Lower lobe of right lung (tissue), 2 donors: ENCODE measurements at places on chromosomes 6 and 20. TPM values are rescaled to one million over a fixed set of nuclear protein-coding genes. Genes with fewer than 3 reads are reported as not detected.

GRCh38 chr6:167044696-167045095, 45.5 kb downstream of the CEP43 start:
- H3K36me3 ChIP-seq, result peaks cover 11% of the 10 kb centered on the region
- H3K27ac ChIP-seq, result no peak overlapping the region
- no peak overlapping the region for H3K4me3 ChIP-seq
- DNase-seq, result no peak
- peaks cover 5% of the 10 kb centered on the region for H3K4me1 ChIP-seq

The COL12A1 gene
- total RNA-seq, result 36.6 TPM

The ENPP4 gene
- 33.2 TPM for total RNA-seq

DNA sequence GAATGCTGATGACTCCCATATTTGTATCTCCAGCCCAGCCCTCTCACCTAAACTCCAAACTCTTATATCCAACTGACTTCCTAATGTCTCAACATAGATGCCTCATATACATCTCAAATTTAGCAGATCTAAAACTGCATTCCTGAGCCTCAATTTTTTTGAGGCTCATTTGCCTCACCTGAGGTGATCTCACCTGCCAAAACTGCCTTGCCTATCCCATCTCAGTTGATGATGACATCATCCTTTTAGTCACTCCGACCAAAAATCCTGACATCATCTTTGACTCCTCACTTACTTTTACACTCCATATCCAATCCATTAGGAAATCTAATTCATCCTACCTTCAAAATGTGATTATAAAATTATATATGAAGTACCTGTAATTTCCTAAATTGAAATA, 25.6 kb upstream of the SLPI start:
- no peaks in the 10 kb centered on the region for H3K36me3 ChIP-seq
- no peaks in the 10 kb centered on the region for H3K27me3 ChIP-seq
- H3K4me3 ChIP-seq, result no peak overlapping the region
- H3K27ac ChIP-seq, result no peak overlapping the region
- no peak for DNase-seq
- H3K4me1 ChIP-seq, result no peaks in the 10 kb centered on the region

- H3K27me3 ChIP-seq, result peaks cover 97% of the 10 kb centered on the region
- H3K4me3 ChIP-seq, result peak overlapping the region; percentile 33
- peaks cover 21% of the 10 kb centered on the region for H3K4me1 ChIP-seq
- no peak for DNase-seq
- no peak overlapping the region for H3K27ac ChIP-seq
Observed at GRCh38 chr6:108157981-108158525, 7.8 kb upstream of the NR2E1 start.

DNA sequence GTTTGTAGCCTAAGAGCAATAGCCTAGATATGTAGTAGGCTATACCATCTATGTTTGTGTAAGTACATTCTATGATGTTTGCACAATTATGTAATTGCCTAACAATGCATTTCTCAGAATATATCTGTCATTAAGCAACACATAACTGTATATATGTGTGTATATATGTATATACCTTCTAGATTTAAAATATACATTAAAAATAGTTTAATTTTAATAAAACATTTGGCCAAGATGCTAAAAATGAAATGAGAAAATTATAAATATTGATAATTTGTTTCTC, 20.6 kb downstream of the SESN1 start:
- no peaks in the 10 kb centered on the region for H3K36me3 ChIP-seq
- H3K4me1 ChIP-seq, result peaks cover 24% of the 10 kb centered on the region
- H3K27me3 ChIP-seq, result no peaks in the 10 kb centered on the region
- H3K4me3 ChIP-seq, result no peak overlapping the region
- no peak overlapping the region for H3K27ac ChIP-seq
- DNase-seq, result no peak

DNA sequence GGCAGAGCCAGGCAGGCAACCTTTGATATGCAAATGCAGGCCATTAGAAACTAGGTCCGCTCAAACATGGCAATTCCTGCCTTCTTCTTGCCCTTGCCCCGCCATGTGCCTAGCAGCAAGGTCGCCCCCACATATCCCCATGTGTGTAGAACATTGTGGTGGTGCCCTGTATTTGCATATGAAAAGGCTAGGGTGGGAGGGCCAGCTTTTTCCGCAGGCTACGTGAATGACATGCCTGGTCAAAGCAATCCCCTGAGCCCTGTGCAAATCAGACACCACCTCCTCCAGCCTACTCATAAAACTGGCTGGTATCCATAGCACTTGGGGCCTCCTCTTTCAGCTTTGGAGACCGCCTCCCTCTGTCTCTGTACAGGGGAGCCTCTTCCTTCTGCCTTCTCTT, 31.6 kb downstream of the GSTA2 start:
- H3K36me3 ChIP-seq, result no peaks in the 10 kb centered on the region
- H3K27me3 ChIP-seq, result no peaks in the 10 kb centered on the region
- H3K27ac ChIP-seq, result no peak overlapping the region
- DNase-seq, result no peak

The HLA-DOB gene
- total RNA-seq, result 0.95 TPM

The SYNDIG1 gene
- 0.15 TPM for total RNA-seq

The GSTA2 gene
- total RNA-seq, result 4.8 TPM

DNA sequence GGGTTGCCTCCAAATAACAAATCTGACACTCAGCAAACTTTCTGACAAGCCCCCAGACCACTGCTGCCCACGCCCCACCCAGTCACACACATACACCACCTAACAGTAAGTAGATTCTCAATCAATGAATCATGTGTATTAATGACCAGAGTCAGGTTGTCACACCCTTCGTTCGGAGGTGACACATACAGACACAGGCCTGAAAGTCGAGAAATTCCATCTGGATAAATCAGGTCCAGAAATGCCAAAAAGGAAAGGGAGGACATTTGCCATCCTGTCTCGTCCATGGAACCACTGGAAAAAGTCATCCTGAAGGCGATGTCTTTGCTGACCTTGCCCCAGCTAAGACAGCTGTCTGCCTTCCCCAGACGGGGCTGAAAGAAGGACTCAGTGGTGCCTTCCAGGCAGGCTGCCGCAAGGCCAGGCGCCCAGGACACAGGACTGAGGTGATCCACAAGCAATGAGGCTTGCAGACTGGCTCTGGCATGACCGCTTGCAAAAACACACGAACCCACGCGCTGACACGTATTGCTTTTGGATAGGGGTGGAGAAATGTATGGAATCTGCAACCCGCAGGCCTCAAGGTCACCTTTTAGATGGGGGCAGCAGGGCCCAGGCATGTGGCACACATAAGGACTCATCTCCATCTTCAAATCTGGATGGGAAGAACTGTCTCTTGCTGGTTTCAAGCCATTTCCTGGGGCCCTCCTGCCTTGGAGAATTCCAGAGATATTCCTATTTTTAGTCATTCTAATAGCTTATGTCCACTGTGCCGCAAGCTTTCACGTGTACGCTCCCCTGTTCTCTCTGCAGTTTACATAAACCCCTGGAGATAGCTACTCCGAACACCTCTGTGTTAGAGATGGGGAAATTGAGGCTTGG, 9.0 kb downstream of the NFATC2 start:
- H3K4me1 ChIP-seq, result peaks cover 19% of the 10 kb centered on the region
- no peak for DNase-seq
- no peaks in the 10 kb centered on the region for H3K27me3 ChIP-seq
- no peak overlapping the region for H3K4me3 ChIP-seq
- H3K27ac ChIP-seq, result peak overlapping the region; percentile 38
- no peaks in the 10 kb centered on the region for H3K36me3 ChIP-seq

GRCh38 chr6:111265842-111266241, 178.5 kb downstream of the SLC16A10 start:
- peaks cover 48% of the 10 kb centered on the region for H3K36me3 ChIP-seq
- no peak overlapping the region for H3K27ac ChIP-seq
- no peaks in the 10 kb centered on the region for H3K27me3 ChIP-seq
- DNase-seq, result no peak

GRCh38 chr6:152632121-152632782, 4.9 kb downstream of the SYNE1 start:
- no peaks in the 10 kb centered on the region for H3K27me3 ChIP-seq
- no peak overlapping the region for H3K27ac ChIP-seq
- peaks cover 23% of the 10 kb centered on the region for H3K4me1 ChIP-seq
- no peak for DNase-seq
- no peak overlapping the region for H3K4me3 ChIP-seq
- H3K36me3 ChIP-seq, result no peaks in the 10 kb centered on the region

The IRF4 gene
- 6.0 TPM for total RNA-seq

The POM121L2 gene
- not detected for total RNA-seq

DNA sequence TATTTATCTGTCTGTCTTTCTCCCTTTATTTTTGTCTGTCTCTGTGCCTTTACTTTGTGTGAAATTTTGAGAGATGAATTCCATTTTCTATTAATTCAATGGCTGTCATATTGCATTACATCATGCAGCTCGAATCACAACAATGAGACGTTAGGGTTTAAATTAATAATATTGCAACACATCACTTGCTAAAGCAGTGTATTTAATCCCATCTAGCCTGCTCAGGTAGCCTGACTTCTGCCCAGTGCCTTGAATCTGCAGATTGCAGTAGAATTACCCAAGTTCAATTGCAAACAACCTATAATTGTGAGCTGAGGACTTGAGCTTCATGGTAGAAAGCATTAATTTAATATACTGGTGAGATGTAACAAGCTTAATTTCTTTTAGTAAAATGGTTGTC, 235.7 kb upstream of the TSHZ2 start:
- H3K27ac ChIP-seq, result no peak overlapping the region
- DNase-seq, result no peak
- H3K27me3 ChIP-seq, result no peaks in the 10 kb centered on the region
- no peak overlapping the region for H3K4me3 ChIP-seq
- no peaks in the 10 kb centered on the region for H3K4me1 ChIP-seq

GRCh38 chr6:26525838-26526237, 12.3 kb upstream of the HMGN4 start:
- DNase-seq, result no peak
- no peak overlapping the region for H3K4me3 ChIP-seq
- no peak overlapping the region for H3K27ac ChIP-seq
- H3K36me3 ChIP-seq, result no peaks in the 10 kb centered on the region

The CEP250 gene
- 30.7 TPM for total RNA-seq

- DNase-seq, result no peak
- H3K4me1 ChIP-seq, result no peaks in the 10 kb centered on the region
Observed at GRCh38 chr6:14824484-14825275, 421.2 kb upstream of the JARID2 start.

DNA sequence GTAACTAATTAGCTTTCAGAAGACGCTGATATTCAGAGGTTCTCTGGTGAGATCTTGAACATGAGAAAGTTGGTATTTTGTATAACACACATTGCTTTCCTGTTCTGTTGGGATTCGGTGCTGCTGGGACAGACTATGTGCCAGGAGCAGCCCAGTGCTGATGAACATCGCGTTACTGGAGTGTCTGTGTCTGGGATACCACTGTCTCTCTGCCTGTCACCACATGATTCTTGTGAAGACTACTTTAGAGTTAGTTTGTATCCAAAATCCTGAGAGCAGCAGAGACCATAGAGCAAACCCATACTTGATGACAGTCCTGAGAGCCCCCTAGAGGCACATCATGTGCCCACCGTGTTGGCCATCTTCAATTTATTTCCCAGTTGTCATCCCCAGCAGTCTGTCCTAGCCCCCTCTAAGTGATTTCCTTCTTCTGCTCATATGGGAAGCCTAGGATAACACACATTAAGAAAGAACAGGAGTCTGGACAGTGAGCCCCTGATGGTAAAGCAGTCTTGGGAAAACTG, 41.8 kb upstream of the TINAG start:
- no peak overlapping the region for H3K4me3 ChIP-seq
- no peak for DNase-seq
- no peaks in the 10 kb centered on the region for H3K27me3 ChIP-seq
- H3K27ac ChIP-seq, result no peak overlapping the region
- no peaks in the 10 kb centered on the region for H3K4me1 ChIP-seq
- H3K36me3 ChIP-seq, result no peaks in the 10 kb centered on the region

DNA sequence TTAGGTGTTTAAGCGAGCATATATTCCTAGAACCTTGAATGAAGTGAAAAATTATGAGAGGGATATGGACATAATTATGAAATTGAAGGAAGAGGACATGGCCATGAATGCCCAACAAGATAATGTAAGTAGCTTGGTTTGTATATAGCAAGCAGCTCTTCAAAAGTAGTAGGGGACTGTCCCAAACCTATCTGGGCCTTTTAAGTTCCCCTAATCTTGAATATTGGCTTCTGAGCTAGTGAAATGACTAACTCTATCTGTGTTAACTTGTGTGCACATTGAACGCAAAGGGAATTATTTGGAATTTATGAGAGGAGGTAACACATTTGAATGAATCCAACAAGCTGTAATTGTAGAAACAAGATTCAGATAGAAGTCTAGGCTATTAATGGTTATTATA, 21.7 kb downstream of the RIOK1 start:
- H3K36me3 ChIP-seq, result peaks cover 97% of the 10 kb centered on the region
- H3K27ac ChIP-seq, result no peak overlapping the region
- no peak for DNase-seq
- H3K4me3 ChIP-seq, result no peak overlapping the region
- H3K4me1 ChIP-seq, result no peaks in the 10 kb centered on the region

The PKIB gene
- total RNA-seq, result 3.2 TPM

DNA sequence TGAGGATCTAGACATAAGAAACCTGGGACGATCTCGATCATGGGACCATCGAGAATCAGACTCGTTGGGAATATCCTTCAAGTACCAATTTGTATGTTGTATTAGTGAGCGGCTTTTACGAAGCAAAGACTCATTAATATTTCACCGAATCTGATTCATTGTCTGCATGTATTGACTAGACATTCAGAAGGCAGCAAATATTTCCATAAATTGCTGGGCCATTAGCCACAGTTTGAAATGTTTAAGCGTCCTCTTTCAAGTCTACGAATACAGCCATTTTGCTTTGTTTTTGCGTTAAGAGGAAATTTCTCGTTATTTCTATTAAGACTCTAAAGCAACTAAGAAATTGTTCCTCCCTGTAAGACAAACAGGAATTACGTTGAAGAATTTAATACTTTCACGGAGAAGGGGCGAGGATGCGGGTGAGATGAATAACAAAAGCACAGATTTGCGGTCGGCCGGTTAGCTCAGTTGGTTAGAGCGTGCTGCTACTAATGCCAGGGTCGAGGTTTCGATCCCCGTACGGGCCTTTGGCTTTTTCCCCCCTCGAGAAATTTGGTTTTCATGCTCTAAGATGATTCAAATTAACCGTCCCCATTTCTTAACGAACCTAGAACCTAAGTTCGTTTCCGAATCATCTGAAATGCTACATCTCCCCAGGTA, 18.5 kb downstream of the POM121L2 start:
- no peaks in the 10 kb centered on the region for H3K4me1 ChIP-seq
- no peak overlapping the region for H3K27ac ChIP-seq
- H3K4me3 ChIP-seq, result no peak overlapping the region
- peaks cover 98% of the 10 kb centered on the region for H3K27me3 ChIP-seq
- DNase-seq, result no peak

- no peaks in the 10 kb centered on the region for H3K27me3 ChIP-seq
- DNase-seq, result no peak
- H3K27ac ChIP-seq, result peak overlapping the region; percentile 89
- peaks cover 23% of the 10 kb centered on the region for H3K36me3 ChIP-seq
Observed at GRCh38 chr6:33324125-33324524, 6.6 kb upstream of the ZBTB22 start.

The SPAG4 gene
- 4.2 TPM for total RNA-seq

DNA sequence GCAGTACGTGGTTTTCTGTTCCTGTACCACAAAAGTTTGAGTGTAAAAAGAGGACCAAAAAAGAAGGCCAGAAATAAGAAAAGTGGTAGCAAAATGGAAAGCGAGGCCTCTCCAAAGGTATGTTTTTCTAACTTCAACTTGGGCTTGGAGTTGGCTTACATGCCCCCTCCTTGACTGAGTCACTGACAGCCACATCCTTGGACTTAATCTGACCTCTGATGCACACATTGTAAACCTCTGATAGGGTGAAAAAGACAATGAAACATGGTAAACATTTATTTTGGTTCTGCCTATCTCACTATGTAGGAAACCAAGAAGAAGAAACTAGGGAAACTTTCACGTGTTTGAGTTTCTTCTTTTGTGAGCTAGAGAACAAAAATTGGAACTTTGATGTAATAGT, 503.2 kb upstream of the ID4 start:
- no peak overlapping the region for H3K27ac ChIP-seq
- no peaks in the 10 kb centered on the region for H3K4me1 ChIP-seq
- H3K27me3 ChIP-seq, result no peaks in the 10 kb centered on the region
